ENCODE measurements at places on chromosomes 7 and 10. TPM values are rescaled to one million over a fixed set of nuclear protein-coding genes. Genes with fewer than 3 reads are reported as not detected.

- no peak for DNase-seq
Observed at GRCh38 chr10:118332236-118332635, 9.9 kb downstream of the FAM204A start.

- DNase-seq, result no peak
Observed at GRCh38 chr7:133024596-133024995, 57.3 kb downstream of the CHCHD3 start.

- DNase-seq, result peak; percentile 41
Observed at GRCh38 chr7:131327049-131327625, 539 bp upstream of the MKLN1 start.

- no peak for DNase-seq
Observed at GRCh38 chr7:94003446-94004023, 620 bp downstream of the BET1 start.

DNA sequence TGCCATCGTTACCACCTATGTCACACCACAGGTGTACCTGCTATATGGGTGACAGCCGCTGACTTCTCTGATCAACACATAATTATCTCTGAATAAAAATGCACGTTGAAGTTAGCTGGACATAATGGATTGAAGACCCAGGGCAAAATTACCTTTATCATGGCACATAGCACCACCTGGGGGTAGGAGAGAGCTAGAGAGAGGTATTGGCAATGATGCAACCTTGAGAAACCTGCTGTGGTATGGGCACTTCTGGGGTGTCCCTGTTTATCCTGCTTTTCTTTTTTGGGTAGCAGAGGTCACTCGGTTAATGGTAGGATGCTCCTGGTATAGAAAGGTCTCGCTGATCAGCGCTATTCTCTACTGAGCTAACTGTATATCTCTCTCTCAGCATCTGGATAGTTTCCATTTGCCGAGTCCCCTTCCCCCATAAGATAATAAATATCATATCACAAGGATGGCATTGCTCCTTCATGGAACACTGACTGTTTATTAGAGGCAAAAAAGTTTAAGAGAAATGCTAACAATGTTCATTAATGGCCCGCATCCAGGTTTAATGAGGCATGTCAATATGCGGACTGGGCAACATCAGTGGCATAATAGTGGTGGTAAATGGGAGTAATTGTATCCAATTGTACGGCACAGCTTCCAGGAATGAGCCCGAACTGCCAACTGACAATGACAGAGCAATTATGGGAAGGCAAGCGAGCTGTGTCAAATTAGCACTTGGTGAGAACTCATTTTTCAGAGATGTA, 323.1 kb downstream of the TFEC start:
- DNase-seq, result peak; percentile 6

DNA sequence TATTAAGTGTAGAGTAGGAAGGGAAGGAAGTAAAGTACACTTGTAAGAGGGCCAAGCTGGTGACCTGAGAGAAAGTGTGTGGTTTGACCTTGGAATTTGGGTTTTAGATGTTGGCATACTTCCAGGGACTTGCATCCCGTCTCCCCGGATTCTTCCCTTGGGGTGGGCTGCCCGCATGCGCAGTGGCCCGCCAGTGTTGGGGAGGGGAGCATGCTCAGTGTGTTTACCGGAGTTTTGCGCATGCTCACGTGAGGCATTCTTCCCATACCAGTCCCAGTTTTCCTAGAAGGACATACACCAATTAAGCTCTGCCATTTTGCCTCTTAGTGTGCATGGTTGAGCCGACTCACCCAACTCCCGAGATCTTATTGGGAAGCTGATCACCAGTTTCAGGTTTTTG, 9.4 kb downstream of the PDSS1 start:
- DNase-seq, result no peak

GRCh38 chr10:131141645-131142516, 169.6 kb downstream of the TCERG1L start:
- no peak for DNase-seq

The CCDC6 gene
- total RNA-seq, result 19.0 TPM

The MMP21 gene
- total RNA-seq, result not detected

The EN2 gene
- total RNA-seq, result 1.6 TPM

The ZNF853 gene
- total RNA-seq, result 23.6 TPM

All from MG63 (cell line).